ENCODE measurements at places on chromosomes 16 and 17. TPM values are rescaled to one million over a fixed set of nuclear protein-coding genes. Genes with fewer than 3 reads are reported as not detected.

Gene HOXB1
- total RNA-seq: not detected

Gene PARD6A
- total RNA-seq: 11.5 TPM

Gene DNAAF1
- total RNA-seq: not detected

Gene CRYM
- total RNA-seq: not detected

Gene MYH1
- total RNA-seq: not detected

Gene BOLA2B
- total RNA-seq: 245 TPM

Gene MED13
- 60.2 TPM for total RNA-seq

Gene SYT17
- 0.34 TPM for total RNA-seq

Gene ERI2
- 14.4 TPM for total RNA-seq

Gene HBM
- not detected for total RNA-seq

Gene ABCC11
- 0.09 TPM for total RNA-seq

Gene LPCAT2
- total RNA-seq: 4.7 TPM

Gene INCA1
- total RNA-seq: 0.53 TPM

Gene CES1
- total RNA-seq: not detected

Gene ATP2A1
- total RNA-seq: 1.8 TPM

Gene HNF1B
- total RNA-seq: 5.0 TPM

Gene MT1G
- 24.5 TPM for total RNA-seq

Gene CAVIN1
- 3.8 TPM for total RNA-seq

Gene TBX6
- 2.7 TPM for total RNA-seq

Gene NPIPB13
- total RNA-seq: 14.9 TPM

Gene HCRT
- not detected for total RNA-seq

Gene DHRS7C
- total RNA-seq: not detected

Gene PALB2
- total RNA-seq: 30.8 TPM

Gene UNC13D
- total RNA-seq: 165 TPM

Gene NHLRC4
- 1.3 TPM for total RNA-seq

Gene SCGB1C2
- total RNA-seq: not detected

Gene FOXL1
- total RNA-seq: 0.23 TPM

Gene HBA1
- not detected for total RNA-seq

Gene GNAO1
- 0.57 TPM for total RNA-seq

Gene CFAP52
- not detected for total RNA-seq
